NCI-H1436 (cell line): ENCODE measurements at places on chromosomes 3 and 15.

GRCh38 chr15:70362886-70363285 lies 265.2 kb upstream of the TLE3 start:
- DNase-seq, result no peak

- DNase-seq, result no peak
Measured at GRCh38 chr15:47383102-47383501, 334.2 kb upstream of the SEMA6D start.

GRCh38 chr15:36221992-36222391 lies 357.4 kb upstream of the CDIN1 start:
- DNase-seq, result no peak

GRCh38 chr3:70737666-70738290 lies 425.3 kb upstream of the MDFIC2 start:
- DNase-seq, result no peak

DNA sequence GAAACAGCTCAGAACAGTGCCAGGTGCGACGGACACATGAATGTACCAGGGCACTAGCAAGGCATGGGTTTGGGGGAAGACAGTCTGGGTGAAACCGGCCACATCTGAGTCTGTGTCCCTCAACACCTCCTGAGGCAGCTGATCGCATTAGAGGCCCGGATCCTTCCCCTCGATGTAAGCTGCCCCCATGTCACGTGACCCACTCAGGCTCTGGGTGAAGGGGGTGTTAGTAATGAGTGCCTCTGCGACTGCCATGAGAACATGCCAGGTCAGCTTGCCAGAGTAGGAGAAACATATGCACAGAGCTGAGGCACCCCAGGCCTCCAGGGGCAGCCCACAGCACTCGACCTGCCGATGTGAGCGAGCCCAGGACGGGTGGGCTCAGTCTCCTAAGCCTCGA lies 29.7 kb downstream of the PRR23E start:
- DNase-seq, result no peak

- no peak for DNase-seq
Measured at GRCh38 chr15:52100807-52101442, 11.7 kb downstream of the BCL2L10 start.

GRCh38 chr15:36666228-36666905 lies 86.9 kb downstream of the CDIN1 start:
- no peak for DNase-seq

DNA sequence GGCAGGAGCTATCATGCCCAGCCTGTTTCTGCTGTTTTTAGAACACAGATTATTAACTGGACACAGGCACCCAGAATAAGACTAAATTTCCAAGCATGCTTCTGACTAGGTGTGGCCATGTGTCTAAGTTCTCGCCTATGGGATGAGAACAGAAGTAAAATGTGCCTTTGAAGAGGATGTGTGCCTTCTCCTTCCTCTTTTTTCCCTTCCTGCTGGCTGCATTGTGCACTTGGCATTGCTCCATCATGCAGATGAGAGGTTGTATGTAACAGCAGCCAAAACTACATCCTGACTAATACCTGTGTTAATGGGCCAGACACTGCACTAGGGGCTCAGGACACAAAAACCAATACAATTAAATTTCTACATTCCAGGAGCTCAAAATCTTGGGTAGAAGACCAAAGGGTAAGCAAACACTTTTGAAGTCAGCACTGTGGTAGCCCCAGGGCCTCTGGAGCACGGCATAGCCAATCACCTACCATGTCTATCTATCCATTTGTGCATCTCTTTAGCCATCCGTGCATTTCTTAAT lies 40.9 kb upstream of the RNU6-1 start:
- no peak for DNase-seq

DNA sequence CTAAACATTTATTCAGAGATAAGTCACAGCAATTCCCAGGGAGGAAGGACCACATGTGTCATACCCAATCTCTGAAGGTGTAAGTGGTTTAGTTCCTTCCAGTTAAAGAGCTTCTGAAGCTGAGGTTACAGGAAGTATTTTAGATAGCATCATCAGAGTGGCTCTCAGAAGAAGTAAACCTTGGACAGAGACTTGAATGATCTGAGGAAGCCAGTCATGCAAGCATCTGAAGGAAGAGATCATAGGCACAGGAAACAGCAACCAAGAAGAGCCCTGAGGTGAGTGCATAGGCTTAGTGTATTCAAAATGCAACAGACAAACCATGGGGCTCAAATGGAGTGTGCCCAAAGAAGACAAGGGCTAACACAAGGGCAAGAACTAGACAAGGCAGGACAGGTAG lies 210.3 kb downstream of the ULK4 start:
- no peak for DNase-seq

DNA sequence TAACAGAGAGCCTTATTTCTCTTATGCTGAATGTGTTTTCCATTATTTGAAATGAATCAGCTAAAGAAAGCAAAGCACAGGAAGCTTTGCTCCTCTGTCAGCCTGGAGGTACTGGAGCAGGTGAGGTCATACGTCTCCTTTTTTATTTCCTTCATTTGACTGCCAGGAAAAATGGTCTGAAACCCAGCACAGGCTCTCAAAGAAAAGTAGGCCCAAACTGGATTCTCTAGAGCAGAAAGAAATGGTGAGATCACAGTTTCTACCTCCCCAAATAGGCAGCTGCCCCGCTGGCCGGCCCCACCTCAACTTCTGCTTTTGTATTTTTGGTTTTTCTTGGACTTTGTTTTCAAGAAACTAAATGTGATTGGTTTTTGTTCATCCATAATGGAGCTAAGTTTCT lies 95.1 kb downstream of the RPL39L start:
- DNase-seq, result no peak

DNA sequence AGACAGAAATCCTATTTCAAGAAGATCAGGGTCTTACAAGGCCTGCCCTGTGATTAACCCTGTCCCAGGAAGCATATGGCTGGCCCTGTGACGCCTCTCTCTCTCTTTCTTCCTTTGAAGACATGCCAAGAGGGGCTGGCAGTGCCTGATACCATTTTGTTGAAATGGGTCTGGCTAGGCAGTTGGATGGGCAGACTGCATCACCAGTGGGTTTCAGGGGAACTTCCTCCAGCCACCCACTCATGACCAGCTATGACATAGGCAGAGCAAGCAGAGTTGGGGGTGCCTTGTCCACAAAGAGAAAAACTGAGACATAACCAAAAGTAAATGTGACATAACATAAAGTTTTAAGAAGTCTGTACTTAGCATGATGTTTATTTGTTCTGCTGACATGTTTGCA lies 31.4 kb upstream of the MANF start:
- no peak for DNase-seq

DNA sequence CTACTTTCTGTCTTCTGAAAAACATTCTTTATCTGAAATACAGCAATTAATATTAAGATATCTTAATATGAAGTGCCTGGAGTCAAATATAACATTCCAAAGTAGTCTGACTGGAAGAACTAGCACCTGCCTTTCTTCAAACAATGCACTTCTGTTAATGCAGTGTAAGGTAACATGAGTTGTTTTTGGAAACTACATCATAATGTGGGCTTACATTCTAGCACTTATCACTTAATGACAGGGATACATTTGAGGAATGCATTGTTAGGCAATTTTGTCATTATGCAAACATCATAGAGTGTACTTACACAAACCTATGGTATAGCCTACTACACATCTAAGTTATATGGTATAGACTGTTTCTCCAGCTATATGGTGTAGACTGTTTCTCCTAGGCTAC lies 49.2 kb downstream of the SLC15A2 start:
- DNase-seq, result no peak

GRCh38 chr3:36524560-36524959 lies 144.3 kb downstream of the STAC start:
- DNase-seq, result no peak

DNA sequence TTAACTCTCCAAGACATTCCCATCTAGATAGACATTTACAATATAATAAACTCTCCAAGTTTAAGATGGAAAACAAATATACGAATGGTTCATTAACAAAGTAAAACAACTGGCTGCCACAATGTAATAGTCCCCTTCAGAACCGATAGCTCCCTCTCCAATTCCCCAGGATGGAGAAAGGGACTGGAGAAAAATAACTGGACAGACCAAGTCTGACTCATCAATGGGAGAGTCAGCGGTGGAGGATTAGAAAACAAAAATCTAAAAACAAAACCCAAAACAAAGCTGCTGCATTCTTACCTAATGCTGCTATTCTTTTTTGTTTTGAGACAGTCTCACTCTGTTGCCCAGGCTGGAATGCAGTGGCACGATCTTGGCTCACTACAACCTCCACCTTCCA lies 468.1 kb downstream of the SHQ1 start:
- no peak for DNase-seq

DNA sequence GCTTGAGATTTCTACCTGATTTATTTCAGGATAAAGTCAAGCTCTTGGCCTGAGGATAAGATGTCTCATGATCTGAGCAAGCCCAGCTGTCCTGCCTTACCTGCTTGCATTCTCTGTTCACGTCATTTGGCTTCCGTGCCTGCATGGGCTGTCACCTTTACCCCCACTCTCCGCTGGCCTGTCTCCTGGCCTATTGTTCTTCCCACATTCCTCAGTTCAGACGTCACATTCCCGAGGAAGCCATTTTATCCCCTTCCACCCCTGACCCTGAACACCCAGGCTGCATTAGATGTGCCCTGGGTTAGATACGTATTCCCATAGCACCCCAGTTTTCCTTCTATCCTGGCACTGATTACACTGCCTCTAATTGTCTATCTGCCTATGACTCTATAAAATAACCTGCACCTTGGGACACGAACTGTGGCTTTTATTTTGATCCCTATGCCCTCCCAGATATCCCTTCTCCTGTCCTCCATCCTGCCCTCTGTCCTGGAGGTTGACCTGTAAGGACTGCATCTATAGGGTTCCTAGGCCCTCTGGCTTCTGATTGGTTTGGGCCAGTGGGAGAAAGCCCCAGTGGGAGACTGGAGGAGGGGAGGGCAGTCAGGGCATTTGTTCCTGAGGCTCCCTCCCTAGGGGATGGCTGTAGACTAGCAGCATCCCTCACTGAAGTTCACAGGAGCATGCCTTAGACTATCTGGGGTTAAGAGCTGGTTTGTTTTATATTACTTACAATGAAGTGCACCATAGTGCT lies 19.2 kb upstream of the UBE2Q2 start:
- DNase-seq, result no peak

GRCh38 chr3:128349963-128350599 lies 116.6 kb downstream of the DNAJB8 start:
- DNase-seq, result no peak

GRCh38 chr15:38817427-38818156 lies 253.0 kb upstream of the RASGRP1 start:
- peak; percentile 24 for DNase-seq

DNA sequence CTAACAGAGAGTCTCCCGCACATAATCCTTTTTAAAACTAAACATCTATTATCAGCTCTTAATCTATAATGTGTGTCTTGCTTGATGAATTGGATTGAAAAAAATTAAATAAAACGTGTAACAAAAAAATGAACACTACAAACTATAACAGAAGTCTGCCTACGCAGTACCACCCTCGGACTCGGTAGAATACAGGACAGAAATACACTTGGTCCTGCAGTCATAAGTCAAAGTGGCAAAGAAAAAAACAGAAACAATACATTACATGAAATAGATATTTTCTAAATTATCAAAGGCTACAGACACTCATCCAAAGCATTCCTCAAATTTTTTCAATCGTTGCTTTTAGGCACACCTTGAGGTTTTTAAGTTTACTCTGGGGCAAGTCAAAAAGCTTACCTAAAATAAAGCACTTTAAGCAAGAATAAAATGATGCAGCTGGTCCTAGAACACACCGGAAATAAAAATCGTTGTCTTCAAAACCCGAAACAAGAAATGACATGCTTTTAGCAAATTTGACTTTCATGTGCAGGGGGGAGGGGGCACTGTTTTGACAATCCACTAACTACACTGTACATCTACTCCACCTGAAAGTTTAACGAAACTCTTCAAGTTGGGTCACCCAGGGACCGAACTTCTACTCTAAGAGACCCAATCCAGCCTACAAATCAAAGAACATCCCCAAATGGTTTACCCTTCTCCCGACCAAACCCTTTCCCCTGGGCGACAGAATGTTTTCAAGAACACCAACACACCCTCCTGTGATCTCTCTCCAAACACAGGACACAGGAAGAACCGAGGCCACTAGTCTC lies 1.3 kb downstream of the ADAM10 start:
- no peak for DNase-seq

GRCh38 chr15:78737187-78737820 lies 74.0 kb downstream of the ADAMTS7 start:
- DNase-seq, result no peak

- no peak for DNase-seq
Measured at GRCh38 chr15:90817117-90818057, 51.0 kb upstream of the FURIN start.

DNA sequence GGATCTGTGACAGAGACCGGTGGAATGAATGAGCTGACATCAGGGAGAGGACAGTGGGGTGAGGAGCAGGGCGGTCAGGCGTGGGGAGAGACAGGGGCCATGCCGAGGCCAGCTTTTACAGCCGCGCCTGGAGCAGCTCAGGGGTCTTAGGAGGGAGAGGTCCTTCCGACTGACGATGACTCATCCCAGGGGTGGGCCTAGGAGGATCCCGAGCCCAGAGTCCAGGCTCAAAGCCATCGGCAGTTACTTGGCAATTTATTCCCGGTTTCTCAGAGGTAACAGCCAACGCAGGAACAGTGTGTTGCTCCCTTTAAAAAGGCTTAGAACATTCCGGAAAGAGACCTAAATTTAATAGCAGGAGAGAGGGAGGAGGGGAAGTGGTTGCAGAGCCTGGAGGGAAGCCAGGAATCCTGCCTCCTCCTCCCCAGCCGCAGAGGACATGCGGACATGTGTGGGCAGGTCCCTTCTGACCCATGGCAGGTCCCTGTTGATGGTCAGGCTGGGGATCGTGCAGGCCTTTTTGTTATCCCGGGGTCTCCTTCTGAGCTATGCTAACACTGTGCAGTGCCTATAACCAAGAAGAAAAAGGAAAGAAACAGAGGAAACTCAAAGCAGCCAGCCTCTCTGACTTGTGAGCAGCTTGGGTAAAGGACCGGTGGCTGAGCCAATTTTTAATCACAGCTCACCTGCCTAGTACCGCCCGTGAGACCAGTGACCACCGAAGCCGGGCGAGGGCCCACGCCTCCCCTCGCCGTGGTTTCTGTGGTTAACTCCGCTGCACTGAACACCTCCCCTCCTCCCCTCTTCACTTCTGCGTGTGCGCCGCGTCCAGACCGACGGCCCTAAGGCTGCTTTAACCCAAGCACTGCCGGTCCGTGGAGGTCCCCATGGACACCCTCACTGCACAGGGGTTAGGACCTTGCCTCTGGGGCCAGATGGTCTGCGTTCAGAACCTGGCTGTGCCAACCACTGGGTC lies 392.4 kb upstream of the PROK2 start:
- DNase-seq, result no peak

GRCh38 chr15:72991026-72991425 lies 61.2 kb upstream of the NEO1 start:
- DNase-seq, result no peak

GRCh38 chr15:62606376-62607113 lies 436.0 kb upstream of the TPM1 start:
- no peak for DNase-seq

DNA sequence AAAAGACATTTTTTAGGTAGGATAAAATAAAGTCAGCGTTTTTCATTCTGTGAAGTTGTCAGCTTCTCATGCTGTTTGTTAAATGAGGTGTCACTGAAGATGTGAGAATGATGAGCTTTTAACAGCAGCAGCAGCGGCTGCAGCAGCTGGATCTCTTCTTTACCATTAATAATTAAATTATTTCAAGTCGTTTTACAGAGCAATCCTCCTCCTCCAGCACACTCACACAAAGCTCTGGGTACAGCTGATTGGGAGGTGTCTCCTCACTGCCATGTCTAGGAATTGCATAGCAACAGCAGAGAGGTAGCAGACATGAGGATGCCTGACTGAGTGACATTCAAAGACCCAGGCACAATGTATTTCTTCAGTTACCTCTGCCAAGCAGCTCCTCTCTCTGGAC lies 46.7 kb upstream of the PLAAT1 start:
- no peak for DNase-seq
